ELR (cell line): ENCODE measurements at places on chromosomes 1 and 21.
A peak's percentile ranks its signal among the peaks of the same experiment; 100 is the strongest.

- DNase-seq: no peak
Observed at GRCh38 chr1:108575375-108575774, 15.5 kb downstream of the EEIG2 start.

DNA sequence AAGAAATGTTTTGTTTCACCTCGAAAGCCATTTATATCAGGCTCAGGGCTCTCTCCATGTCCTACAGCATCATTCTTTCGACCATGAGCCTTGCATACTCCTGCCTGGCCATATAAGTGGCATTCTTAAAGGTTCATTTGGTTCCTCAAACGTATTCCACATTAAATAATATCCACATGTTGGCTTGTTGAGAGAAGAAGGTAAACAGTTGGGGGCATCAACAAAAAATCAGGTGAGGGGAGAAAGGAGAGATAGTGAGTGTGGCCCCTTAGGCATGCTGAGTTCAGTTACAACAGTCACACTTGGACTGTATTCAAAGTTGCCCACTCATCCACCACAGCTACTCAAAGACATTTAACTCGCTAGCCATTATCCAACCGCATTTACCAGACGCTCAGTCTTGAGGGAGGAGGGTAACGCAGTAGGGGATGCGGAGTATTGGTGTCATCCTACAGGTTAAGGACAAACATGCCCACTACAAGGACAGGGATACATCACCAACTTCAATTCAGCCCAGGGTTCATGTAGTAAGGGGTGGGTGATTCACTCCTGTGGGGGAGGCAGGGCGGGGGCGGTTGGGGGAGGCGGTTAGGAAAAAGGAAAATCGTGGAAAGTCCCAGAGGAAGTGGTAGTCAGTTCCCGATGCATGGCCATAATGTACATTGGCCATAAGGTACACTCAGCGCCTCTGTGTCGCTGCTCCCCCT is 1.4 kb downstream of the ZNF697 start:
- peak; percentile 96 for DNase-seq

- DNase-seq: no peak
Observed at GRCh38 chr1:6113116-6113515, 67.0 kb downstream of the CHD5 start.

DNA sequence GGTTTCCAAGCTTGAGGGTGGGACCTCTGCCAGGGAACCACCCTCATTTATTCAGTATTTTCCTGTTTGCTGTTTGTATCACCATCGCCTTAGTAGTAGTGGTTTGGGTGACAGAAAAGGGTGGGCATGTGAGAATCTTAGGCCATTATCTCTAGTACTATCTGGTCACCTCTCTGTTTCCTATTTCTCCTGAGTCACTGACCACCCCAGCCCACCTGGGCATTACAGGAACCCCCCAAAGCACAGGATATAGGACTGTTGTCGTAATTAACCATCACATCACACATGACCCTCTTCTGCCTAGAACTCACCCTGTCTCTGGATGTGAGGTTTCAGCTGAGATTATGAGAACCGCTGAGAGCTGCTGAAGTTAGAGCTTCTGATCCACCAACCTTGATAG is 60.4 kb downstream of the IL23R start:
- DNase-seq: no peak

DNA sequence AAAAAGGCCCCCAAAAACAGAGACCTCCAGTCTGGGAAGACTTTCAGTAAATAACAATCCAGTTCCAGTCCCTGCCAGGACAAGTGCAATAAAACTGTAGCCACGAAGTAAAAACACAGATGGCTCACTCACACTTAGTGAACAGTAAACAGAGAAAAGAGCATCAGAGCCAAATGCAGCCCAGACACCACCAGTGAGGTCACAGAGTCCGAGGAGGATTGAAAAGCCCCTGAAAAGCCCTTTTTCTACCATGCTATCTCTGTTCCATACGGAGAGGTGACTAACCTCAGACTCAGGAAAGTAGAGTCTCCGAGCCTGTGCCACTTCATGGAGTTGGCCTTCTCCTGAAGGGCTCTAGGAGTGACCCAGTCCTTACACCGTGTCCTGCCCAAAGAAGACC is 84.5 kb downstream of the COLGALT2 start:
- DNase-seq: no peak

DNA sequence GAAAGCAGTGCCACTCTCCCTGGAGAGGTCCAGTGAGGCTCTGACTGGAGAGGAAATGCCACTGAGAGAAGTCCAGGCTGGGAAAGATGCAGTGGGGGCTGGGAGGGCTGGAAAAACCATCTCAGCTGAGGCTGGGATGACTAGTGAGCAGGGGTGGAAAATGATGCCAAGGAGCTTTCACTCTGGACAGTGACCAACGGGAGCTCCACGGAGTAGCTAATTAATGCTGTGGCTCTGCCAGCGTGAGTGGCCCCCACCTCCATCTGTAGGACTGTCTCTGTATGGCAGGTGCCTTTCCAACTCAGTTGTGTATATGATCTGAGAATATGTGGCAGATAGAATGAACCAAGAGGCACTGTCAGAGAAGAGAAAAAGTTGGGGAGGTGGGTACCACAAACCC is 86.7 kb downstream of the DDX20 start:
- no peak for DNase-seq

DNA sequence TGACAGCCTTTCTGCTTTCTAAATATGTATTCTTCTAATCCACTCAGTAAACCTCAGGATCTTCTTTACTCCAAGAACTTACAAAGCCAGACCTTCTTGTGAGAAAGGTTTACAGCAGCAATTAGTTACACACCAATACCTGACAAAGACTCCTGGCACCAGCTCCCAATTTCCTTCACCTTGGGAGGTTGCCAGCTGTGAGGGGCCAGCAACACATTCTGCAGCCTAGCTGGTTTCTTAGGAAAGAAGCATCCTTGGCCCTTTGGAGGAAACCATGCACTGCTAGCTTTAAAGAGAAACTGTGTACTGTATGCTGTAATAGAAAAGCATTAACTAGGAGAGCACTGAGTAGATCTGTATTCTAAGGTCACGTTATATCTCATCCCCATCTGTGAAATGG is 10.8 kb downstream of the FYB2 start:
- DNase-seq: no peak

DNA sequence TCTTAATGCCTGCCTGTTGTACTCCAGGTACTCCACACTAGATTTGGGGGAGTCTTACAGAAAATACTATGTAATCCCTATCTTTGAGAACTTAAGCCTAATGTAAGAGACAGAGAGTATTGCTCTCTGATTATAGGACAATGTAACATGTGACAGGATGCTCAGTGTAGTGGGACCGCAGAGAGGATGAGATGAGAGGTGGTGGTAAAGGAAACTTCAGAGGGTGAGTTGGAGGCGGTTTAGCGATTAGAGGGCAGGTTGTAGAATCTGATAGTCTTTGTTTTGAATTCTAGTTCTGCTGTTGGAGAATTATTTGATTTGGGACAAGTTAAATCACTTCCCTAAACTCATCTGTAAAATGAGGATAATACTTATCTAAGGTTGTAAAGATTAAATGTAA is 5.4 kb downstream of the SOAT1 start:
- DNase-seq: no peak

DNA sequence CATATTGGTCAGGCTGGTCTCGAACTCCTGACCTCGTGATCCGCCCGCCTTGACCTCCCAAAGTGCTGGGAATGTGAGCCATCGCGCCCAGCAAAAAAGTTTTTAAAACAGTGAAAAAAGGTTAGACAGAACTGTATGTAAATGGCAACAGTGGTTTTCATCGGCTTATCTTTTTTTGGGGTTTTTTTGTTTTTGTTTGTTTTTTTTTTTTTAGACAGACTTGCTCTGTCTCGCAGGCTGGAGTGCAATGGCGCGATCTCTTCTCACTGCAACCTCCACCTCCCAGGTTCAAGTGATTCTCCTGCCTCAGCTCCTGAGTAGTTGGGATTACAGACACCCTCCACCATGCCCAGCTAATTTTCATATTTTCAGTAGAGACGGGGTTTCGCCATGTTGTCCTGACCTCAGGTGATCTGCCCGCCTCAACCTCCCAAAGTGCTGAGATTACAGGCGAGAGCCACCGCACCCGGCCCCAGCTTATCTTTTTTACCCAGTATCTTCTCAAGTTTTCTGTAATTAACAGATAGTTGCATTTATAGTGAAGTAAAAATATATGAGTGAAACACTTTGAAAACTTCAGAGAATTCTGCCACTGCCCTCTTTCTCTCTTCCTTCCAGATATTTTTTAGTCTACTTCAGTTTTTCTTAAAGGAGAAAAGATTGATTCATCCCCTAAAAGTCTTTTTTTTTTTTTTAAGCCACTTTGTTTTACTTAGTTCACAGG is 13.1 kb downstream of the TIMM17A start:
- DNase-seq: no peak

- no peak for DNase-seq
Observed at GRCh38 chr1:71179997-71180396, 99.2 kb upstream of the ZRANB2 start.

DNA sequence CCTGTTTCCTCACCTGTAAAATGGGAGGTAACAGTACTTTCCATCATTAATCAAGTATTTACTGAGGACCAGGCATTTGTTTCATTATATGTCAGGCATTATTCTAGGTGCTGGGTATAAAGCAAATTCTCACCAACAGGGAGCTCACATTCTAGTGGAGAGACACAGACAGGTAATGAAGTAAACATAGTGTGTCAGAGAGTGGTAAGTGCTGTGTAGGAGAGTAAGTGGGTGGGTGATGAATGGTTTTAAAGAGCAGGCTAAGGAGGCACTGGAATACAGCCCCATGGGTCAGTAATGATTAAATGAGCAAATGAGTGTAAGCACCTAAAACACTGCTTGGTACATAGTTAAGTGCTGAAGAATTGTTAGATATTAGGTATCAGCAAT is 60.4 kb downstream of the DNTTIP2 start:
- no peak for DNase-seq

DNA sequence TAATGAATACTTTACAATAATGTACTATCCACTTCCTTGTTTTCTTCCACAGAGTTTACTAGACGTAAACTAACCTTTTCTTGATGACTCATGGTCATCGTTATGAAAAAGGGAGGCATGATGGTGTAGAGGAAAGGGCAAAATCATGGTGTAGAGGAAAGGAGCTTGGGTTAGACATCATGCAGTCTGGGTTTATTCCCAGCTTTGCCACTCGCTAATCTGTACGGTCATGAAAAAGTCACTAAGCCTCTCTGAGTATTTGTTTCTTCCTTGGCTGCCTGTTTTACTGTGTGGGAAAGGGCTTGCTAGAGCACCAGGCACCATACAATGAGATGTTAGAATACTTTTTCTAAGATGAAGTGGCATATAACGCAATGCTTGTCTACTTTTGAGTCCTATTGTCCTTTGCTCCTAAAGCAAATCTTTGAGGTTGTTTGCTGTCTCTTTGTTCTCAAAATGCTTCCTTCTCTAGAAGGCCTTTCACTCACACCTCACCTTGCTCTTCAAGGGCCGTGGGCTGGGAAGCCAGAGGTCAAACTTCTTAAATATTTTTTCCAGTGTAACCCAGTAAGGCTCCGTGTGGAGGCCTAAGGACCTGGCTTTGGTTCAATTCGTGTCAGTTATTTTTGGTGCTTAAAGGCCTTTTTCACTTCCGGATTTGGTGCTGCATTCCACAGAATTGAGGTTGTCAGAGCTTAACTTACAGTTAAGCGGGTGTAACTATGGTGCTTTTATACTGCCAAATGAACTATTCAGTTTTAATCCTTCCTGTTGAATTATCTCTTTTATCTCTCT is 9.9 kb upstream of the ETV3 start:
- peak; percentile 37 for DNase-seq

DNA sequence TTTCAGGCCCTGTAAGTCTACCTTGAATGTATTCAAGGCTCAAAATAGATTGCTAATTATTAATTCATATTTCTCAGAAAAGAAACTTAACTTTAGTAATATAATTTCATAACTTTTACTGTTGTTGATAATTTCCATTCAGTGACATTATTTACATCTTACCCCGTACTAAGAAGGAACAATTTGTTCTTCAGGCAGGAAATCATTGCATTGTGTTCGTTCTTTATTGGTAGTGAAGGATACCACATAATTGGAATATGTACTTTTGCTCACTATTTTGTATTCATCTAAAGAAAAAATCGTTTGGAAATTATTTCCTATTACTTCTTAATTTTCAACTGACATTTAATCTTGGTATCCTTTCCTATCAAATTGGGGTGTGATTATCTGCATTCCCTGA is 39.4 kb downstream of the CTTNBP2NL start:
- DNase-seq: no peak

- DNase-seq: no peak
Observed at GRCh38 chr1:208230668-208231529, 13.3 kb downstream of the PLXNA2 start.

GRCh38 chr1:53550201-53550741 is 91.1 kb downstream of the DMRTB1 start:
- peak; percentile 53 for DNase-seq

DNA sequence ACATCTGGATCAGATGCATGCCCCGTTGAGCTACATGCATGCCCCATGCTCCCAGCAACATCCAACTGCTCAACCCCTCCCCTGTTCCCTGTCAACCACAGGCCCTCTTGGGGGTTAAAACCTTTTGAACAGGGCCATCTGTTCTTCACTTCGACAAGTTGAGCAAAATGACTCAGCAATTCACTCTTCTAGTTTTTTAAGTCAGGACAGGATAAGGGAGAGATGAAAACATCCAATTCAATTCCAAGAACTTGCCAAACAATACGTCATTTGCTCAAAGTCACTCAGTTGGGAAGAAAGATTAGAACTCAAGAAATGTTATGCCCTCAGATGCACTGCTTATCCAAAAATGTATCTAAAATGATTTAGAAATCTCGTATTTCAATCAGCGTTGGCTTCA is 46.1 kb upstream of the MTF2 start:
- no peak for DNase-seq

DNA sequence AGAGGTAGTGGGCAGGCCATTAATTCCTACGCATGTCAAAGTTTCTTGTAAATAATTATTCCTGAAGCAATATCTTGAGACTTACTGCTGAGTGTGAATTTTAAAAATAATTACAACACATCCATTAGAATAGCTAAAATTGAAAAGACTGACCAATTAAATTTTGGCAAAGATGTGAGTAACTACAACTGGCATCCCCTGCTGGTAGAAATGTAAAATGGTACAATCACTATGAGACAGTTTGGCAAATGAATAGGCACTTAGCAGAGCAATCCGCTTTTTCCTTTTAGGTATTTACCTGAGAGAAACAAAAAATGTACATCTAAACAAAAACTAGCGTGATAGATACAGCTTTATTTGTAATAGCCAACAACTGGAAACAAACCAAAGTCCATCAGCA is 798.9 kb downstream of the BRINP3 start:
- no peak for DNase-seq
